ENCODE measurements at places on chromosomes 5 and 9.

- no peak for DNase-seq
Measured at GRCh38 chr9:93681269-93682154, 105.1 kb downstream of the PHF2 start.

DNA sequence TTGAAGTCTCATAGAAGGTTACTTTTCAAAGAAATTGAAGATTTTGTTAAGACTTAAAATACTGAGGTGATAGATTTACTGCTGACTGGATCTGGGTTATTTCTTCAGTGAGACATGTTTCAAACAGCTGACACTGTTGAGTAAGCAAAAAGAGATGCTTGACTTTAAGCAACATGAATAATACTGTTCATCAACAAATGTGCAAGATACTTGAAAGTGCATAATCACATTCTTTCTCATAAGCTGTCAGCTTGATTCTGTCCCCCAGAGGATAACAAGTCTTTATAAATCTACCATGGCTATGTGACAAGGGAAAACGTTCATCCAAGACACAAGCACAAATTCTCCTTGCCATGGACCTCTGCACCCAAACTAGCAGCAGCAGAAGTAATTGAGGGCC is 260.1 kb upstream of the CDH18 start:
- DNase-seq: no peak

- DNase-seq: no peak
Measured at GRCh38 chr9:89967527-89967926, 362.7 kb downstream of the GADD45G start.

DNA sequence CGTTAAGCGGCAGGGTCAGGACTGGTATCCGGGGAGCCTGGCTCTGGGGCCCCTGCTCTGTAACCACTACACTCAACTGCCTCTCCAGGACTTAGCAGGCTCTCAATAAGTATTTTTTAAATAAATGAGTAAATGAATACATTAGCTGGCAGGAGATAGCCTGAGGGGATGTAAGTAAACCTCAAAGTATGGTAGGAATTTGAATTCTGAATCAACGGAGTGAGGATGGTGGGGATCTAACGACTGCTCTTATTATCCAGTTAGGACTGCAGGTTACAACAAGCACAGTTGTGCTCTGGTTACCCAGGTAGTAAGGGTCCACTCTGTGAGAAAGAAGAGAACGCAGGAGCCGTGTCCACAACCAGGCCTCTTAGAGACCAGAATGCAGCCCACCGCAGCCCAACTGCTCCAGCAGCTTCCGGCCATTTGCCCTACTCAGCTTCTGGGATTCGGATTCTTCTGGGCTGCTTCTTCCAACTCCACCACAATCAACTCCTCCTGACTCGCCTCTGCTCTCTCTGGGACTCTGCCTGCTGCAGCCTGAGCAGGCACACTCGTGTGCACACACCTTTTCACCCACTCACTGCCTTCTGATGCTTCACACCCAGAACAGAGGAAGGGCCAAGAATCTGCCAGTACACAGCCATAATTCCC is 52.6 kb downstream of the MED27 start:
- no peak for DNase-seq

- no peak for DNase-seq
Measured at GRCh38 chr5:78744951-78745534, 96.5 kb upstream of the LHFPL2 start.

- no peak for DNase-seq
Measured at GRCh38 chr5:761059-761771, 23.3 kb downstream of the ZDHHC11B start.

DNA sequence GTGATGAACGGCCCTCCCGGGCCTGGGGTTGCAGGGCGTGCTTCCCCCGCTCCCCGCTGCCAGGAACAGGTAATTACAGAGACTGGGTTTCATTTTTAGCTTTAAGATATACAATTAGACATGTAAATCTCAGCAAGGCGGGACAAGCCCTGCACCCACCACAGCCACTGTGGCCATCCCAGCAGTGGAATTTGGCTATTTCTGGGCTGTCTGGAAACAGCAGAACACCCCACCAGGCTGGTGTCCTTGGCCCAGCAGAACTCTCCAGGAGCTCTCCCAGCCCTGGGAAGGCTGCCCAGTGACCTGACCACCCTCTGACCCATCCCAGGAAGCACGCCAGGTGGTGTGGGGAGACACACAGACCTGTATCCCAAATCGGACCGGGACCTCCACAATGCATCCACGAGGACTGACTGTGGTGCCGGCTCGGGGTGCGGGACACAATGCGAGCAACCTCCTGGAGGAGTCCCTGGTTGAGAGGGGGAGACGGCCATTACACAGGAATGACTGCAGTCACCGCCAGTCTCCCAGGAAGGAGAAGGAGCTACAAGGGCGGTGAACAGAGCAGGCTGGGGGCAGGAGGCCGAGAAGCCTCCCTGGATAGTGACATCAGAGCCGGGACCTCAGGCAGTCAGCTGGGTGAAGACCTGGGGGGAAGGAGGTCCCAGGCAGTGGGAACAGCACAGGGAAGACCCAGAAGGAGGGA is 17.3 kb downstream of the EEIG1 start:
- no peak for DNase-seq

- DNase-seq: no peak
Measured at GRCh38 chr5:19497229-19497815, 490.7 kb downstream of the CDH18 start.

- no peak for DNase-seq
Measured at GRCh38 chr9:122005597-122005996, 87.5 kb downstream of the TTLL11 start.

- DNase-seq: no peak
Measured at GRCh38 chr9:100294341-100294740, 58.4 kb downstream of the TEX10 start.

DNA sequence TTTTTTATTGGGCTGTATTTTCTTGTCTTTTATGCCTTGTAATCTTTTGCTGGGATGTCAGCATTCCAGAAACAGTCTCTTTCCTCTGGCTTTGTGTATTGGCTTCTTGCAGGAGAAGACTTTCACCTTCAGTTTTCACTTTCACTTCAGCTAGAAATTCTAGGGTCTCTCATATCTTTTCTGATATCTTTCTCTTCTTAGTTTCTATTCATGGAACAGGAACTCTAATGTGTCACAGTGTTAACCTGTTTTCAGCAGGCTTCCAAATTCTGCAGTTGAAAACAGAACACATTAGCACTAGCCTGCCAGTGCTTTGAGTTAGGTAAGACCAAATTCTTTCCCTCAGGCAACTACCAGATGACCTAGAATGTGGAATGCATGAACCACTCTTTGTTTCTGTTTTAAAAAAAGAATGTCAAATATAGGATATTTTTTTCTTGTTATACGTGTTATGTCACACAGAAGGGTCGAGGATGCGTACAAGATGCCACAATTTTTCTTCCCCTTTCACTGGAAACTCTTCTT is 164.7 kb downstream of the TUSC1 start:
- no peak for DNase-seq

- DNase-seq: no peak
Measured at GRCh38 chr5:137791799-137792198, 37.6 kb upstream of the HNRNPA0 start.

- DNase-seq: no peak
Measured at GRCh38 chr5:167598166-167598565, 693.3 kb upstream of the WWC1 start.

DNA sequence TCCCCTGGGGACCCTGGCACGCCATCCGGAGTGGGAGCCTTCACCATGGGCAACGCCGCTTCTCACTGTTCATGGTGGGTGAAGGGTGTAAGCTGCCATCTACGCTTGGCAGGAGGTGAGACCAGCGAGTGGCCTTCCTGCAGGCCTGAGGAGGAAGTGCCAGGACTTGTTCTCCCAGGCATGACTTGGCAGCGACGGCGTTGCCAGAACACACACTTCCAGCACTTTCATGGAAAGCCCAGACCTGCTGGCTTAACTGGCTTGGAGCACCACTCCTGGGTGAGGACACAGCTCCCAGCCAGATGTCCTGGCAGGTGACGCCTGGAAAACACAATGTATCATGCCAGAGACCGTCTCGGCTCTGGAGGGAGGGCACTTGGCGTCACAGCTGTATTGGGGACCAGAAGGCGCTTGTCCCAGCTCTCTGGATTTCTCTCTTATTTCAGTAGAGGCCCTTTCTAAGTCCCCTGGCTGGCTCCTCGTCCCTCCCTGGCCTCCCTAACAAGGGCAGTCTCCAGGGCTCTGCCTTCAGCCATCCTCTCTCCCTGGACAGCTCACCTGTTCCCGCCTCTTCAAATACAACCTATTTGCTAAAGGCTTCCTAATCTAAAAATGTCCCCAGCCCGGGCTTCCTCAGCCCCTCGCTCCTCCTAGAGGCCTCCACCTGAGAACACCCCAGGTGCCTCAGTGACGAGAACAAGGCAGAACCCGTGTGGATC is 188.3 kb downstream of the OLFM1 start:
- DNase-seq: no peak

DNA sequence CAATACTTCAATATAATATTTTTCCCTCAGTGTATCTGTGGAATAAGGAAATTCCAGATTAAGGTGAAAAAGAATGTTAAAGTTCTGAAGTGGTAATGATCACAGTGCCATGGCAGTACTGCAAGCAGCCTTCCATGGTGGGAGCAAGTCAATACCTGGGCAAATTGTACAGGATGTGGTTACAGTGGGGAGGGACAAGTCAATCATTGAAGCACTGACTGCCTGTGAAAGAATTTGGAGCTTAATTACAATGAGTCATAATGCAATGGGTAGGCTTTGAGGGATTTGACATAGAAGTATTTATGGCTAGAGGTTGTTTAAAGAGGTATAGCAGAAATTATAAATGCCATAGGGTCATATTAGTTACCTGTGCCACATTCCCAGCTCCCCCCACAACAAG is 786.5 kb upstream of the ACO1 start:
- DNase-seq: no peak

DNA sequence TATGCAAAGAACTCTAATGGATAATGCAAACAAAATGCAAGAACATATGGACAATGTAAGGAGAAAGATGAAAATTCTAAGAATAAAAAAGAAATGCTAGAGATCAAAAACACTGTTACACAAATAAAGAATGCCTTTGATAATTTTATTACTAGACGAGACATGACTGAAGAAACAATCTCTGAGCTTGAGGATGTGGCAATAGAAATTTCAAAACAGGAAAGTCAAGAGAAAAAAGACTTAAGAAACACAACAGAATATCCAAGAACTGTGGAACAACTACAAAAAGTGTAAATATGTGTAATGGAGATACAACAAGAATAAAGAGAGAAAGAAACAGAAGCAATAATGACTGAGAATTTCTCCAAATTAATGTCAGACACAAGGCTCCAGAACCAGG is 140.5 kb upstream of the ACOT12 start:
- no peak for DNase-seq

GRCh38 chr5:171614511-171614910 is 171.1 kb upstream of the SMIM23 start:
- DNase-seq: no peak

GRCh38 chr9:107483666-107484065 is 5.9 kb downstream of the KLF4 start:
- no peak for DNase-seq

GRCh38 chr5:173823721-173824567 is 64.2 kb upstream of the CPEB4 start:
- no peak for DNase-seq

DNA sequence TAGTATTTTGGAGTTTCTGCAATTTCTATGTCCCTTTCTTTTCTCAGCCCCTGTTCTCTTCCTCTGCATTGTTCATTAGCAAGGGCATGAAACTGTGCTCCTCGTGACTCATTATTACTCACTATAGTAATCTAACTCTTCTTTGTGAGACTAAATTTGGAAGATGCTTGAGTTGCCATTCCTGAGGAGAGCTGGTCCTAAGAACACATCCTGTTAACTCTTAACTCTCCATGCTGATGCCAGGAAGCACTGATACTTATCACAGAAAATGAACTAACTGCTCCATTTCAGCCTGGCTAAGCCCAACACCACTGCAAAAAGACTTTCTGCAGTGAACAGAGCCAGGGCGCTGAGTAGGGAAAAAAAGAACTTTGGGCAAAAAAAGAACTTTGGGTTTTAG is 10.6 kb upstream of the CSNK1A1 start:
- DNase-seq: no peak

DNA sequence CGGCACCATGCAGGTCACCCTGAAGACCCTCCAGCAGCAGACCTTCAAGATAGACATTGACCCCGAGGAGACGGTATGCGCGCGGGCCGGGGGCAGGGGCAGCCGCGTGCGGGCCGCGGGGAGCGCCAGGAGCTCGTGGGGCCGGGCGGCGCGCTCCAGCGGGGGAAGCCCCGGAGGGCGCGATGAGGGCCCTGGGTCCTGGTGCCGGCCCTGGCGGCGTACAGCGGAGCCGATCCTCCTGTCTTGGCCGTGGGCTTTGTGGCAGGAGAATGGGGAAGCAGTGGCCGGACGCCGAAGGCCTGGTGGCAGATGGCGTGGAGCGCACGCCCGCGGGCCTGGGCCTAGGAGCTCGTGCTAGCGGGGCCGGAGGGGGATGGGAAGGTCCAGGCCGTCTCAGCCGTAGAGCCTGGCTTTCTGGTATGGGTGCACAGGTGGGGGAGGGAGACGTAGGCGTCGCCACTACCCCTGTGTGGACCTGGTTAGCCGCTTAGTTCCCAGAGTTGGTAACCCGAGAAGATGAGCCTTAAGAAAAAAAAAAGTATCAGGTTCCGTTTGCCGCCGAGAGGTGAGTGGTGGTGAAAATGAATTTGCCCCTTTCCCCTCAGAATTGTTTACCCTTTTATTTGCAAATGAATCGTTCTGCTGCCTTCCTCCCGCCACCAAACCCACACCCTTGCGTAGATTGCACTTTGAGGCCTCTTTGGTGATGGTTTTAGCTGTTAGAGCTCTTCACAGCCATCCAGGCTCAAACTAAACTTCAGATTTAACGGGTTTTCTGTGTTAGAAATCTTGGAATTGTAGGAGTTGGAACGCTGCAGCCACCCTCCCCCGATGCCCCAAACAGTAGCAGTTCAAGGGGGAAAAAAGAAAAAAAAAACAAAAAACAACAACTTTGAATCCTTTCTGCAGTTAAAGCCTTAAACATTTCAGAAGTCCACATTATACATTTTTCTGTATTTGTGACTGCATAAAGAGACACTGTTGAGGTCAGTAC is 841 bp downstream of the RAD23B start:
- peak; percentile 34 for DNase-seq
